ENCODE measurements at places on chromosomes 3 and 15. TPM values are rescaled to one million over a fixed set of nuclear protein-coding genes. Genes with fewer than 3 reads are reported as not detected.

Gene PPM1M
- total RNA-seq: 12.3 TPM

Gene PAQR9
- total RNA-seq: not detected

Gene CKMT1A
- 0.79 TPM for total RNA-seq

Gene CHRNA7
- 3.8 TPM for total RNA-seq

Gene EIF4E3
- total RNA-seq: 16.0 TPM

Gene LIPC
- total RNA-seq: 1.2 TPM

Gene HOMER2
- 8.9 TPM for total RNA-seq

Gene GOLGA8S
- total RNA-seq: 0.21 TPM

Gene RPS17
- 2,311 TPM for total RNA-seq

Gene CD86
- 6.1 TPM for total RNA-seq

Gene ADAMTS9
- total RNA-seq: 120 TPM

Gene CXCR6
- 0.63 TPM for total RNA-seq

Gene PRICKLE2
- total RNA-seq: 89.7 TPM

Gene IL16
- 10.6 TPM for total RNA-seq

Gene NDN
- 72.3 TPM for total RNA-seq

Gene ACVR2B
- 11.7 TPM for total RNA-seq

Gene MAP1A
- total RNA-seq: 14.3 TPM

Gene CFAP20DC
- total RNA-seq: 4.3 TPM

Gene PROS1
- 49.2 TPM for total RNA-seq

All from urinary bladder (tissue), 4 donors.